ENCODE measurements at places on chromosomes 4 and X. TPM values are rescaled to one million over a fixed set of nuclear protein-coding genes. Genes with fewer than 3 reads are reported as not detected.

Gene XAGE2
- not detected for total RNA-seq

Gene PPID
- total RNA-seq: 21.1 TPM

- H3K27me3 ChIP-seq: no peaks in the 10 kb centered on the region
- H3K36me3 ChIP-seq: no peaks in the 10 kb centered on the region
- DNase-seq: no peak
- H3K4me1 ChIP-seq: no peaks in the 10 kb centered on the region
- no peak overlapping the region for H3K27ac ChIP-seq
Observed at GRCh38 chrX:3461397-3462165, 115.1 kb upstream of the MXRA5 start.

GRCh38 chr4:60923075-60923474 is 277.1 kb upstream of the ADGRL3 start:
- no peaks in the 10 kb centered on the region for H3K4me1 ChIP-seq
- H3K4me3 ChIP-seq: no peak overlapping the region
- H3K27me3 ChIP-seq: no peaks in the 10 kb centered on the region

GRCh38 chrX:151184705-151185104 is 8.3 kb downstream of the GPR50 start:
- no peak overlapping the region for H3K27ac ChIP-seq
- no peaks in the 10 kb centered on the region for H3K36me3 ChIP-seq
- DNase-seq: no peak
- no peak overlapping the region for H3K4me3 ChIP-seq
